Stimulated activated CD8-positive, alpha-beta memory T cell treated with anti-CD3 and anti-CD28 coated beads, Interleukin-7, amount 100 ng/mL, for 24 hours (primary cell): ENCODE measurements at places on chromosomes 1 and 21.

- DNase-seq: no peak
Measured at GRCh38 chr1:218620956-218621355, 275.8 kb downstream of the TGFB2 start.

DNA sequence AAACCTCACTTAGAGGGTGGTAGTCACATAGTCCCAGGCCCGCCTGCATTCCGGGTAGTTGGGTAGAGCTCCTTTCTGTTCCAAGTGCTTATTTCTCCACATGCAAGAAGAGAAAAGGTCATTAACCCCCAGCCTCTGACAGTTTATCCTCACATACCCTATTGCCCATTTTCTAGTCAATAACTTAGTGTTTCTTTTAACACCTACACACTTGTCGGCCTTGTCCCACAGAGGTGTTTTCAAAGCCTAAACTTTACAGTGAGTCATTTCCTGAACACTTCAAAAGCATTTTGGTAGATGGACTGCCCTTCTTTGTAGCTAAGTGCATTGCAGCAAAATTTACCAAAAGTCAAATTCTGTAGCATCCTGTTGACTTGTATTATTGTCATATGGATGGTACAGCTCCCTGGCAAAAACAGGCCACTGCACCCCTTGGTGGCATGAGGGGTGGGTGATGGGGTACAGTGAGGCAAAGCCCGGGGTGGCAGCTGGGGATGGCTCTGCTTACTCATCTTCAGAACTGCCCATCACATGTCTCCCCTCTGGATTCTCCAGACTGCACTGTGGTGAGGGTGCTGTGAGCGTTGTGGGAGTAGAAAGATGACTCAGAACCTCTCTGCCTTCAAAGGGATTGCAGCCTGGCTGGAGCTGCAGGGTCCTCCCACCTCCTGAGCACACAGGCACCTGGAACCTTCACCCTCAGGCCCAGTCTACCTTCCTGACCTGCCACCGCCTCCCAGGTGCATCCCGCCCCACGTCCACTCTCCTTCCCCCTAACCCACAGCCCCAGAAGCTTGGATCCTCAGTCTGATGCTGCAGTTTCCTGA lies 45.8 kb upstream of the DMRTB1 start:
- peak; percentile 16 for DNase-seq

GRCh38 chr1:2981981-2982614 lies 39.2 kb upstream of the ACTRT2 start:
- no peak for DNase-seq

GRCh38 chr1:3640121-3640837 lies 9.6 kb downstream of the WRAP73 start:
- no peak for DNase-seq

DNA sequence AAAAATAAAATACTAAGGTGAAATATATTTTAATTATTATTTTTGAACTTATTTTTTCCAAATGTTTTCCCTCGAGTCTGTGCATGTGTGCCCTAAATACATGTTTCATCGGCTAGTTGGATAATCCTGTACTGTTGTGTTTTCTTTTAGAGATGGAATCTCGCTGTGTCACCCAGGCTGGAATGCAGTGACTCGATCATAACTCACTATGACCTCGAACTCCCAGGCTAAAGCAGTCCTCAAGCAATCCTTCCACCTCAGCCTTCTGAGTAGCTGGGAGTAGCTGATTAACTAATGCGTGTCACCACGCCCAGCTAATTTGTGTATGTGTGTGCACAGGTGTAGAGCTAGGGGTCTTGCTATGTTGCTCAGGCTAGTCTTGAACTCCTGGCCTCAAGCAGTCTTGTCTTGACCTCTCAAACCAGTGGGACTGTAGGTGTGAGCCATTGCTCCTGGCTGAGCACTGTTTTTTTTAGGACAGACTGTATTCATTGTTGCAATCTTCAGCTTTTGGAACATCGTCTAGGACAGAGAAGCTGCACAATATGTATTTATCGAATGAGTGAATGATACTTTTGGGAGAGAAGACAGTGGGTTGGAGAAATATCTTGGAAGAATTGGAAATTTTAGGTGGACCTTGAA lies 4.8 kb upstream of the TMCO1 start:
- no peak for DNase-seq

DNA sequence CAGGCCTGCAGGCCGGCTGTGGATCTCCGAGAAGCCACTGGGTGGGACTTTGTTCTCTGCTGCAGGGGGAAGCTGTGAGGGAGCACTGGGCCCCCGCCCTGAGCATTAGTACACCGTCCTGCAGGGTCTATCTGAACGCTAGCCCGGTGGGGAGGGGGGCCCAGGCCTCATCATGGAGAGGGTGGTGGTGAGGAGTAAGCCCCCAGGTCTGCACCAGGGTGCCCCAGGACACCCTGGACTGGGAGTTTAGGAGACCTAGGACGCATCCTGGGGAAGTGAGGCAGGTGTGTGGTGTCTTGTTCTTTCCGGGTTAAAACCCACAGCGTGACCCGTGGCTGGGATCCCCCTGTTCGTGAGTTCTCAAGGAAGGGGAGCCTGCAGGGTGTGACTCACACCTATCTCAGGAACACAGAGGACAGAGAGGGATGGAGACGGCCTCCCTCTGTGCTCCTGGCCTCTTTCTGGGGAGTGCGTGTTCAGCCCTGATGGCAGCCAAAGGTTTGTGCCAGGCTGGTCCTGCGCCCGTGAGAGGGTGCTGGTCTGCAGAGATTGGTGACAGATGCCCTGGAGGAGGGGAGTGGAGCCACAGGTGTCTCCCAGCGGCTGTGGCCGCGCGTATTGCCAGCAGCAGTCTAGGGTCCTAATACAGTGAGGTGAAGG lies 44.8 kb downstream of the AGPAT3 start:
- no peak for DNase-seq

- DNase-seq: no peak
Measured at GRCh38 chr1:4027492-4028138, 127.5 kb upstream of the C1orf174 start.

GRCh38 chr1:96079581-96079980 lies 642.0 kb upstream of the PTBP2 start:
- DNase-seq: no peak

- no peak for DNase-seq
Measured at GRCh38 chr1:47396671-47397196, 19.4 kb upstream of the FOXE3 start.

- DNase-seq: no peak
Measured at GRCh38 chr1:35857830-35858229, 25.2 kb upstream of the AGO1 start.

- DNase-seq: no peak
Measured at GRCh38 chr1:111876631-111877030, 112.8 kb downstream of the KCND3 start.

GRCh38 chr1:5502311-5503194 lies 489.7 kb downstream of the NPHP4 start:
- no peak for DNase-seq

DNA sequence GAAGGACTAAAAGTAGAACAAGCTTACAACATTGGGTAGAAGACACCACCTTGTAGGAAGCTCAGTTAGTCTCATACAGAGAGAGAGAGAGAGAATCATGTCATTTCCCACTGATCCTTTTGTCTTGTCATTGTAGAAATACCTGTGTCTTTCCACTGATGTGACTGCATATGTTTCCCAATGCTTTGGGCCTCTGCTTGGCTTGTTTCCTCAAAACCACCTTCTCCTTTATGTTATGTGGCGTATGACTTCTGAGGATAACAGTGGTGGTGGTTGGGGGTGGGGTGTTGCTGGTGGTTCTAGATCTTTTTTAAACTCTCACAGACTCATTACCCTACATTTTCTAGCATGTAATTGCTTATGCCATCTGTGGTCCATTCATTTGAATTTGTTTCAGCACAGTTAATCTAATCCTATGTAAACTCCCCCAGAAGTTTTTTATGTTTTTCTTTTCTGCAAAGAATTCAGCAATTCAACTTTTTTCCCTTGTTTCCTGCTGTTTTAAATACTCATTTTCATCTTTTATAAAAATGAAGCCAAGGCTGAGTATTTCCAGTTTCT lies 9.3 kb downstream of the RGL1 start:
- DNase-seq: no peak

DNA sequence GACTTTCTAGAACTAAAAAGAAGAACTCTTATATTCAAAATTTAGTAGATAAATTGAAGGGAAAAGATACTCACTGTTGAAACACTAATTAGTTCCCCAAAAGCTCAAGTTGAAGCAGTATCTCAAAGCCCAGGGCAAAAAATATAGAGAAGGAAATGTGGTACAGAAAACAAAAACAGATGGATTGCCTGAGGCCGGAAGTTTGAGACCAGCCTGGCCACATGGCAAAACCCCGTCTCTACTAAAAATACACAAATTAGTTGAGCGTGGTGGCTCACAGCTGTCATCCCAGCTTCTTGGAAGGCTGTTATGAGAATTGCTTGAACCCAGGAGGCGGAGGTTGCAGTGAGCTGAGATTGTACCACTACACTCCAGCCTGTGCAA lies 36.0 kb downstream of the FAM177B start:
- DNase-seq: no peak

DNA sequence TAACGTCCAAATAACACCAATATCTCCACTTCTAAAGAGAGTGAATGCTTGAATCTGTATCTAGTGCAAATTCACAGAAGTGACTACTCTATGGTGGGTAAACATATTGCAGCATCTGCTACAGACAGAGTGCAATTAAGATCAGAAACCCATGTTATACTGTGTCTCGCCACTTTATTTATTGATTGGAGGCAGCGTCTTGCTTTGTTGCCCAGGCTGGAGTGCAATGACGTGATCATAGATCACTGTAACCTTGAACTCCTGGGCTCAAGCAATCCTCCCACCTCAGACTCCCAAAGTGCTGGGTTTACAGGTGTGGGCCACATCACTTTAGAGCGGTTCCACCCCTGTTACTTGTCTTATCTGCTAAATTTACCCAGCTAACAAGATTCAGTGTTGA lies 57.0 kb downstream of the HLCS start:
- no peak for DNase-seq

DNA sequence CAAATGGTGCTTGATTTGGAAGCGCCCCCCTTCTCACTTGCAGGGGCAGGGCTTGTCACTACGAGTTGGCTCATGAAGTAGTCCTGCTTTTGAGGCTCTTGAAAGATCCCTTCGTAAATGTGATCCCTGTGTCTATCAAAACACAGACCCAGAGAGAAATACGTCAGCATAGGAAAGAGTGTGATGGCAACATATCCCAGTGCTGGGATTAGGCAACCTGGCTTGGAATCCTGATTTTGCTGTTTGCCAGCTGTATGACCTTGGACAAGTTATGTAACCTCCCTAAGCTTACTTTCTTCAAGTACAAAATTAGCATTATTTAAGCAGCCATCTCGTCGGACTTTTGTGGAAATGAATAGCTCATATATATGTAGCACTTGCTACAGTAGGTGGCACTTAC lies 228.4 kb downstream of the ATG4C start:
- no peak for DNase-seq

- no peak for DNase-seq
Measured at GRCh38 chr1:163290025-163290640, 31.6 kb upstream of the NUF2 start.

- no peak for DNase-seq
Measured at GRCh38 chr1:94606471-94606870, 64.9 kb upstream of the F3 start.

- no peak for DNase-seq
Measured at GRCh38 chr1:150545486-150546032, 3.6 kb upstream of the ADAMTSL4 start.

DNA sequence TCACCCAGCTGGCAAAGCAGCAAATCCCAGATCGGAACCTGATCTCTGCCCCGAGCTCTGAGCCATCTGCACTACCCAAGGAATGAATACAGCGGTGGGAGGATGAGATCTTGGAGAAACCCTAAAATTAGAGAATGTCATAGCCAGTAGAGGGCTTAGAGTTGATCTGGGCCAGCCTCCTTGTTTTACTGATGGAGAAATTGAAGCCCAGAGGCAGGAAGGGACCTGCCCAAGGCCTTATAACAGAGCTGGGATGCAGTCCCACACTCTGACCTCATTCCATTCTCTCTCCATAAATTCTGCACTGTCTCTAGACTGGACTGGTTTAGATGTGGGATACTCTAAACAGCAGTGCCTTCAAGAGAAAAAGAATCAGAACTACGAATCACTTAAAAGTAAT lies 4.8 kb upstream of the SFN start:
- DNase-seq: no peak

- no peak for DNase-seq
Measured at GRCh38 chr1:61604261-61604660, 120.7 kb downstream of the TM2D1 start.

DNA sequence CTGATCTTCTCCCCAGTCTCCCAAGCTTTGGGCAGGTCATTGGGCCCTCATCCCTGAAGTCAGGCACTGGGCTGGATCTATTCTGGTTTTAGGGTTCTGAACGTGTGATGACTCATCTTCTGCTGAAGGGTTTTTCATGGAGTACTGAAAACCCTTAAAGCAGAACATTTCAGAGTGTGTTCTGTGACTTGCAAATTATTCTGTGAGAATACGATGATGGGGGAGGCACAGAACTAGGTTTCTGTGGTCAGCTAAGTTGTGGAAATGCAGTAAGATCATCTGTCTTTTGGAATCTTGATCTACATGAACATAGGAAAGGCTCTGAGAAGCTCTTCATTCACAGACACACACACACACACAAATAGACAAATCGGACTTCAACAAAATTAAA lies 46.2 kb downstream of the NAV1 start:
- DNase-seq: no peak

DNA sequence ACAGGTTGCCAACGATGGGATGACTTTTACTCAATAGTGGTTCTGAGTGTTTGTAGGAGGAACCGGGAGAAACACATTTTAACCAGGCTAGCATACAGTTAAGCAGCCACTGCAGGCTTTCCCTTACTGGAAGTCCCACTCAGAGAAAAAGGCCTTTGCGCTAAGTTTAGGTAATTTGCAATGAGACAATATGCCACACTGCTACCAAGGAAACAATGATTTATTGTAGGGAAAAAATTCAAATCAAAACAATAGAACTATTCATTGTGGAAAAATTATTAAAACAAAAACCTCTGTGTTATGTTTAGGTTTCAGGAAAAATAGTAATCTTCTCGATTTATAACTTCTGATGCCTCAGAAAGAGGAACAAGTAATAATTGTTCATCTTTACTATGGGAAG lies 51.4 kb upstream of the CR2 start:
- no peak for DNase-seq

DNA sequence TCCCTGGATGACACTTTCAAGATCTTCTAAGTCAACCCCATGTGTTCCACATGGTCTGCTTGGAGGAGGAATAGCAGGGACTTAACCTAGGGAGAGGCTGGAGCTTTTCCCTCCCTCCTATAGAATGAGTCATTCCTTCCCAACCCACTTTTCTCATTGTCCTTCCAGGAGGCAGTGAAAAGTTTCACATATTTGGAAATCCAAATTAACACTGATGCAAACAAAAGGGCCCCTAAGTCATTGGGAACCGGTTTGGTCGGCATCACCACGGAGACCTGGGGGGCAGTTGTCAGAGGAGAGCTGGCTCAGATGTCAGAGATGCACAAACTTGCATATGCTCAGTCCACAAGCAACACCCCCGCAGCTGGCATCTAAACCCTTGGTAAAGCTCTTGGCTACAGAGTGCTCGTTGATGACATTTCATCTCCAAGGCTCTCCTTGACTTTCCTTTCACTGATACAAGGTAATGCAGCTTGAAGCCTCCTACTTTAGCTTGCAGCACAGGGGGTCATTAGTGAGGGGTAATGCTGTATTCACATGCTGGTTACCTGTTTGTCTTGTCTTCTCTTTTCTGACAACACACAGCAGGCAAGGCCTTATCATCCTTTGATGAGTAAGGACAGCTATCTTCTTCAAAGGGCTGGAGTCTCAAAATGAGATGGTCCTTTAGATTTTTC lies 12.3 kb upstream of the LRRC8D start:
- no peak for DNase-seq
